ENCODE measurements at places on chromosomes 5 and 9. TPM values are rescaled to one million over a fixed set of nuclear protein-coding genes. Genes with fewer than 3 reads are reported as not detected.

The MYMK gene
- not detected for total RNA-seq

The ACOT12 gene
- not detected for total RNA-seq

The GNAQ gene
- total RNA-seq, result 16.6 TPM

The ELOVL7 gene
- total RNA-seq, result 8.7 TPM

Measured in A549 treated with Mapracorat at 1 μM for 4 hours (cell line).